Heart right ventricle (tissue), 16 donors: ENCODE measurements at places on chromosomes 16 and 17. TPM values are rescaled to one million over a fixed set of nuclear protein-coding genes. Genes with fewer than 3 reads are reported as not detected.

Gene TBC1D3I
- total RNA-seq: 0.42 TPM

Gene KLHL10
- not detected for total RNA-seq

Gene NTN1
- 19.8 TPM for total RNA-seq

Gene TNFRSF13B
- total RNA-seq: not detected

Gene PDIA2
- total RNA-seq: 4.9 TPM

Gene CEMP1
- total RNA-seq: not detected

Gene CHST5
- 1.1 TPM for total RNA-seq

Gene NPIPB6
- total RNA-seq: 0.68 TPM

Gene ARHGAP44
- 6.4 TPM for total RNA-seq

Gene DRC7
- total RNA-seq: not detected

Gene CPHXL2
- not detected for total RNA-seq

Gene KRTAP3-3
- not detected for total RNA-seq

Gene NUFIP2
- total RNA-seq: 43.6 TPM

Gene RASD1
- total RNA-seq: 3.2 TPM

Gene SPATA32
- 0.13 TPM for total RNA-seq

Gene MPP3
- total RNA-seq: 84.2 TPM

Gene PRSS36
- total RNA-seq: 1.3 TPM

Gene EXOSC6
- total RNA-seq: 18.5 TPM

Gene TBC1D3L
- total RNA-seq: 6.4 TPM

Gene ARL5C
- total RNA-seq: not detected

Gene TBC1D3E
- total RNA-seq: not detected

Gene CRHR1
- not detected for total RNA-seq

Gene MED13
- total RNA-seq: 34.9 TPM

Gene SBK1
- 2.2 TPM for total RNA-seq

Gene TMEM235
- total RNA-seq: not detected

Gene SLC13A5
- total RNA-seq: not detected

Gene RAB11FIP4
- 13.3 TPM for total RNA-seq
